ENCODE measurements at places on chromosomes 16 and 17. TPM values are rescaled to one million over a fixed set of nuclear protein-coding genes. Genes with fewer than 3 reads are reported as not detected.

GRCh38 chr16:3793161-3793576, 75.8 kb upstream of the TRAP1 start:
- no peak for DNase-seq

GRCh38 chr16:19963301-19963700, 78.7 kb upstream of the GPRC5B start:
- DNase-seq: no peak

GRCh38 chr16:12025472-12025871, 48.9 kb downstream of the SNX29 start:
- no peak for DNase-seq

DNA sequence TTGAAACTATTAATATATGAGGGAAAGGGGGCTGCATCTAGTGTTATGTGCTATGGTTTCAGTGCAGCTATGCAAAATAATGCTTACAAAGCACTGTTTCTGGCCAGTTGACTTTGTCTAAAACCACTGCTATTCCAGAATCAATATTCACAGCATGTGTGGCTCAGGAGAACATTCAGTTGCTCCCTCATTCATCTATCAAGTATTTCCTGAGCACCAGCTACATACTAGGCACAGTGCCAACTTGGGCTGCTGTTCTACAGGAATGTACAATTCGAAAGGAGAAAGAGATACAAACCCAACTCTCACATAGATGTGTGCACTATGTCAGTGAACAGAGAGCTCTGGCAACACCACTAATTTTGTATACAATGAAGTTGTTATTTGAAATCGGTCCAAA, 183.0 kb downstream of the PHKB start:
- DNase-seq: no peak

GRCh38 chr16:687499-687898, 2.7 kb downstream of the WDR24 start:
- DNase-seq: no peak

GRCh38 chr17:31522284-31522931, 130.9 kb downstream of the RAB11FIP4 start:
- DNase-seq: no peak

DNA sequence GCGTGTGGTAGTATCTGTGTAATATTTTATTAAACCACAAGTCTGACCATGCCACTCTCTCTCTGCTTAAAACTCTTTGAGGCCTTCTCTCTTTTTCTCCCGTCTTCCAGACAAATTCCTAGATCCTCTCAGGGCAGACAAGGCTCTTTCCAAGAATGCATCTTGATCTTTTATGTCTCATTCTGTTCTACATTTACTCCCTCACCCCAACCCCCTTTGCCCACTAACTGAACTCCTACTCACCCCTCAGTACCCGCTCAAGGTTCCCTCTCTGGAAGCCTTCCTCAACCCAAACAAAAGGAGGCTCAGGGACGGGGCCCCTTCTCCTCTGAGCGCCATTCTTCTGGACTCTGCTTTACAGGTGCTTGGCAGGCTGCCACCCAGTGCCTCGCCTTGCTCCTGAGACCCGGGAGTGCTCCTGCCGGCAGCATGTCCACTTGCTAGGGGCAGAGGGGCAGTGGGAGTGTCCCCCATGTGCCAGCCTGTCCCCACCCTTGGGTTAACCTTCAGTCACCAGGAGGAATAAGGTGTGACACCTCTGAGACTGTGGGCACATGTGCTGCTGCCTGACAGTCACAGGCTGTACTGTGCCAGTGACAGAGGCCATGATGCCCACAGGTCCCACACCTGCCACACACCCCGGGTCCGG, 9.2 kb downstream of the SLC13A2 start:
- no peak for DNase-seq

KRT28 gene
- total RNA-seq: not detected
